ENCODE measurements at places on chromosomes 16 and 17.
A peak's percentile ranks its signal among the peaks of the same experiment; 100 is the strongest.

GRCh38 chr16:7624871-7625766 lies 292.5 kb downstream of the RBFOX1 start:
- no peak for DNase-seq

GRCh38 chr17:77489893-77490255 lies 349.1 kb downstream of the SEC14L1 start:
- DNase-seq, result peak; percentile 75

GRCh38 chr17:48541577-48542113 lies 3.3 kb downstream of the HOXB2 start:
- DNase-seq, result no peak

DNA sequence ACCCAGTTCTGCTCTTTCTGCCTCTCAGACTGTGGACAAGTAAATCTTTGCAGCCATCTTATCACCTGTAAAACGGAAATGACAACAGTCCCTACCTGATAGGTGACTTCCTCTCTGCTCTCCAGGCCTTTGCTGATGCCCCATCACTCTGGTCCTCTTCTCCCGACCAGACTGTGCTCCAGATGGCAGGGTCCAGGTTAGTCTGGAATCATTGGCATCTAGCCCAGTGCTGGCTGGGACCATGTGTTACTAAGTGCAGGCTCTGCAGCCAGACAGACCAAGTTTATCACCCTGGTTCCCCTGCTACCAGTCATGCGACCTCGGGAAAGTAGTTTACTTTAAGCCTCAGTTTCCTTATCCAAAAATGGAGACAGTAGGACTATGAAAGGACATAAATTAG lies 1.8 kb upstream of the NUBP1 start:
- no peak for DNase-seq

- no peak for DNase-seq
These were observed 6.7 kb downstream of the CACNG3 start for GRCh38 chr16:24262816-24263215.

DNA sequence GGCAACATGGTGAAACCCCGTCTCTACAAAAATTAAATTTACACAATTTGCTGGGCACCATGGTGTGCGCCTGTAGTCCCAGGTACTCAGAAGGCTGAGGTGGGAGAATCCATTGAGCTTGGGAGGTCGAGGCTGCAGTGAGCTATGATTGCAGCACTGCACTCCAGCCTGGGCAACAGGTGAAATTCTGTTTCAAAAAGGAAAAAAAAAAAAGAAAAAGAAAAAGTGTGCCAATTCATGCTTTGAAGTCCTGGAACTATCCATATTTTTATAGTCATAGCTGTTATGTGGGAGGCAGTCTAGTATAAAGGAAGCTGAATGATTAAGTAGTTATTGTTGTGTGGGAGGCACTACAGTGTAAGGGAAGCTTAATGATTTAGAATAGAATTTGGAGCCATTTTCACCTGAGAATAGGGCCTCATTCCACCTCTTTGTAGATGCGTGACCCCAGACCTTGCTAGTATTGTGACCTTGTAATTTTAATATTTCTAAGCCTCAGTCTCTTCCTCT lies 31.6 kb downstream of the IQCK start:
- DNase-seq, result no peak

DNA sequence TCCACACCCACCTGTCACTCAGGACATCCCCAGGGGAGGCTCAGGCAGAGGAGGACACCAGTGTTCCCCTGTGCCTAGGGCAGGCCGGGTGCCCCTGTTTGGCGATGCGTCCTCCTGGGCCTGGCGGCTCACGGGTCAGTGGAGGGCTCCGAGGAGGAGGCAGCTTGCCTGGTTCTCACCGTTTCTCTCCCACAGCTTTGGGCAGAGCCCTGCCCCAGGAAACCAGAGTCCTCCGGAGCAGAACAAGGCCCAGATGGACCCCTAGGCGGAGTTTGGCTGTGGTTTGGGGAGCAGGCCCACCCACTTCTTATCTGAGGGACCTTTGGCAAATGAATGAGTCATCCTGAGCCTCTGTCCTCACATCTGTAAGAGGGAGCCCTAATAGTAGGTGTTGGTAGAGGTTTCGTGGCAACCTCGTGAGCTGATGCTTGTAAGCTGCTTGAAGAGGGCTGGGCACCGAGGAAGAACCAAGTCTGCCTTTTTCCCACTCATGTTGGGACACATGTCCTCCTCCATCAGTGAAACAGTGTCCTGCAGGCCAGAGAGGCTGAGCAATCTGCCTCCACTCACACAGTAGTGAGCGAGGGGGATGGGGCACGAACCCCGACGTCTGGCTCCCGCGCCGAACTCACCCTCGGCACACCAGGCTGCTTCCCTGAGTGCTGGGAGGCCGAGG lies 247.0 kb upstream of the CIBAR2 start:
- DNase-seq, result no peak

DNA sequence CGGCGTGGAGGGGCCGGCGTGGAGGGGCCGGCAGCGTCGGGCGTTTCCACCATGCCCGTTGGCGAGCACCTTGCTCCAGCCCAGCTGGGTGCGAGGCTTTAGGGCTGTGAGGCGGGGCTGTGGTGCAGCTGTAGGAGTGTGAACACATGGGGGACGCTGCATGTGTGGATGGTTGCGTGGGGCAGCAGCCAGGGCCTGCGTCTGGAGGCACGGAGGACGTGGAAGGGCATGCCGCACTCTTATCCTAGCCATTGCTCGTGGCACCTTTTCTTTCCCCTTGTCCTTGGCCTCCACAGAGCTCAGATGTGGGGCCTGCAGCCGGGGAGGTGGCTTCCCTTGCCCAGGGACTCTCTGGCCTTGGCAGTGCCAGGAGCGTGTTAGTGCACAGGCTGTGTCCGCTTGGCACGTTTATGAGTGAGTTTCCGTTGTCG lies 47.8 kb downstream of the PDPK1 start:
- no peak for DNase-seq

- no peak for DNase-seq
These were observed 29.4 kb upstream of the NAT9 start for GRCh38 chr17:74805591-74805991.

GRCh38 chr17:71080937-71081336 lies 911.6 kb downstream of the KCNJ2 start:
- DNase-seq, result no peak

GRCh38 chr16:25063865-25064264 lies 47.7 kb upstream of the LCMT1 start:
- DNase-seq, result no peak

DNA sequence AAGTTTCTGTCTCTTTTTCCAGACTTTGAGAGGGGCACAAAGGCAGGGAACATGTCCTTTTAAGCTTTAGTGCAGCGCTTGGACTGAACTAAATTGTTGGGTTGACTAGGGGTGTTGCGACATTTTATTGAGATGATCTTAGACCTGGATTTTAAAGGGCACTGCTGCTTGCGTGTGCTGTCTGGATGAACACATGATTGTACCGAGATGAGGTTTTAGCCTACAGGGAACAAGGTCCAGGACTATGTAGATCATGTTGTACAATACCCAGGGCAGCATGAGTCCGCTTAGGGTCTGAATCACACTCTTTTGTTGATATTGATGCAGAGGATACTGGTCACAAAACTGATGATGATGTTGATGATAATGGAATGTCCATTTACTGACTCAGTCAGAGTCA lies 5.2 kb upstream of the RGS9 start:
- DNase-seq, result peak; percentile 13

GRCh38 chr17:56203430-56203829 lies 50.2 kb downstream of the ANKFN1 start:
- no peak for DNase-seq

- peak; percentile 78 for DNase-seq
These were observed 8.8 kb downstream of the CNP start for GRCh38 chr17:41975099-41976083.

- no peak for DNase-seq
These were observed 9.2 kb upstream of the GLIS2 start for GRCh38 chr16:4306470-4307214.

DNA sequence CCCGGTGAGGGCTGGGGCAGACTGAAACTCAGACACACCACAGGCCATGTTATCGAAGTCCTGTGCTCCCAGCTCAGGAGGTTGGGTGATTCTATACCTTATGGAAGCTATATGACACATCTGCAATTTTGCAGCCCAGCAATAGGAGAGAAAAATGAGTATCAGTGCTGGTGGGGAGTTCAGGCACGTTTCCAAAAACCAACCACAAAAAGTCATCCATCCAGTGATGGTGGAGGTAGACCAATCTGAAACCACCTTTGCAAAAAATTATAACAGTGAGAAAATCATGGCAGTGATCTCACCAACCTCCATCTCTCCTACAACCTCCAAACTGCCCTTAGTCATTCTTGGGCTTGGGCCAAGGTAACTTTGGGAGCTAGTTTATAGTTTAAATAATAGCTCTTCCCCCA lies 327.9 kb downstream of the SLC39A11 start:
- no peak for DNase-seq

GRCh38 chr16:78175287-78175686 lies 75.8 kb downstream of the WWOX start:
- DNase-seq, result no peak

GRCh38 chr16:2359919-2360318 lies 19.4 kb upstream of the ABCA3 start:
- DNase-seq, result no peak

DNA sequence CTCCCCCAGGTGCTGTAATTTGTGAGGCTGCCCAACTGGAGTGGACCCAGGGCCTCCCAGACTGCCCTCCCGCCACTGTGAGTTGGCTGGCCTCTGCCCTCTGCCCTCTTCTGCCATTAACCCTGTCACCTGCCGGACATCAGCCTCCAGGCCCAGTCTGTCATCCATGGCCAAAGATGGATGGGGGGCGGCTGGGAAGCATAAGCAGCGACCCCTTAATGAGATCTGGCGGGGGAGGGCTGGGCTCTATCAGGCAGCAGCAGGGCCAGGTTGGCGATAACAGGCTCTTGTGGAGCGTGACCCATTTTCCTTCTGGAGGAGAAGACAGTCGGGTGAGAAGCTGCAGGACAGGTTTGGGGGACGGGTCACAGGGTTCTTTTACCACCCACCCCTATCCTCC lies 25.3 kb downstream of the CDK5RAP3 start:
- DNase-seq, result no peak

DNA sequence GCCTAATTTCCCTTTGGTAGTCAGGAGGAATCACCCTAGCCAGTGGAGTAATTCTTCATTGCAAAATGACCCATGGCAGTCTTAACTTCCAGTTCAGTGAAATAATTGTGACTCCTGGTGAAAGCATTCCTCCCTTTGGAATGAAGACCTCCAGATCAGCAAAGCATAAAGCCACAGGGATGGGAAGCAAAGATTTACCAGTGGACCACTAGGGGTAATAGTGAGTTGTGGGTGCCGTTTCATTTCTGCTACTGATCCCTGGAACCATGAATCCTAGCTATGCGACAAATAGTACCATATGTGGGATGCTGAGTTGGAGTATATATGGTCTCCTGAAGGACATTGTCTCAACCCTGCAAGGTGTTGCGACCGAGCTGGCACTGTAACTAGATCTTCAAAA lies 13.7 kb downstream of the DYNLL2 start:
- DNase-seq, result no peak
